ENCODE measurements at places on chromosomes 1 and 21.

DNA sequence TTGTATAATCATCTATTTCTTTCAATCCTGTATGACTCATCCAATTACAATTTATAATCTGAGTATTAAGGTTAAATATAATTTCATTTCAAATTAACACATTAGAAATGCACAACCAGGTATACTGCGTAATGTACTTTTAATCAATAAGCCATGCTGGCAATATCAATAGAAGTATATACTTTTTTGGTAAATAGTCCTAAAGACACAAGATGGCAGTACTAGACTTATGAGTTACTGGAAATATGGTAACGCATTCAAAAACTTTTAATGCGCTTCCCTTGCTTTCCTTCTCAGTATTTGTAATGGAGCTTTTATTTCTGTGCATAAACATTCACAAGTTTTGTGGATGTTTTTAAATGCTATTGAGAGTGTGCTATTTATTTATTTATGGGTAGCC is 1162.0 kb upstream of the TMPRSS15 start:
- DNase-seq = no peak

- peak; percentile 51 for DNase-seq
Observed at GRCh38 chr1:197521118-197521739, 253.2 kb downstream of the CRB1 start.

- DNase-seq = no peak
Observed at GRCh38 chr1:67755160-67755559, 70.2 kb downstream of the GADD45A start.

GRCh38 chr1:52268372-52268771 is 97.6 kb downstream of the CC2D1B start:
- no peak for DNase-seq

GRCh38 chr21:43315244-43316137 is 111.4 kb downstream of the SIK1 start:
- DNase-seq = no peak

GRCh38 chr1:172941471-172941870 is 109.3 kb downstream of the TNFSF18 start:
- DNase-seq = no peak

DNA sequence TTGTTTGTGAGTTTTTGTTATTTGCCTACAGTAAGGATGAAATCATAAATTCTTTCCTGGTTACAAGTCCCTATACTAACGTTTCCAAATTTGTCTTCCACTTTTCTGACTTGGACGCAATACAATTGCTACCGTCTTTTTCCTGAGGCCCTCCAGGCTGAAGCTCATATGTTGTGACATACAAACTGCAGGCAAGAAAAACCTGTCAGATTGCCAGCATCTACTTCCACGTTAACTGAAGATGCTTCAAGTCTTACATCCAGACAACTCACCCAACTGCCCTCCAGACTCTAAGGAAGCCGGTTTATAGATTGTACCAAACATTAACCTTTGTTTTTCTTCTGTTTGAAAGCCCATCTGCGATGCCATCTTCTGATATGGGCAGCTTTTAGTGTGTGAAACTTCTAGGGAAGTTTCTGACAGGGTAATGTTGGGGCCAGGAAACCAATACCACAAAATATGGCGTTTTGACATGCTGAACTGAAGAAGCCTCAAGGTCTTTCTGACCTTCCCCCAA is 21.4 kb upstream of the RNF11 start:
- no peak for DNase-seq

DNA sequence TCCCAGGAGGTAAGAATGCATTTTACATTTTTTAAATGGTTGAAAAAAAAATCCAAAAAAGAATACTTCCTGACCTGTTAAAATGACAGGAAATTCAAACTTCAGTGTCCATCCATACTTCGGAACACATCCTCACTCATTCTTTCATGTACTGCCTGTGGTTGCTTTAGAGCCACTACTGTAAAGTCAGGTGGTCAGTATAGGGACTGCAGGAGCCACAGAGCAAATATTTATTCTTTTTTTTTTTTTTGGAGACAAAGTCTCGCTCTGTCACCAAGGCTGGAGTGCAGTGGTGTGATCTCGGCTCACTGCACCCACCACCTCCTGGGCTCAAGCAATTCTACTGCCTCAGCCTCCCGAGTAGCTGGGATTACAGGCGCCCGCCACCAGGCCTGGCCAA is 124.7 kb downstream of the CLIC6 start:
- DNase-seq = no peak

GRCh38 chr1:38613996-38614395 is 245.6 kb downstream of the RRAGC start:
- no peak for DNase-seq

DNA sequence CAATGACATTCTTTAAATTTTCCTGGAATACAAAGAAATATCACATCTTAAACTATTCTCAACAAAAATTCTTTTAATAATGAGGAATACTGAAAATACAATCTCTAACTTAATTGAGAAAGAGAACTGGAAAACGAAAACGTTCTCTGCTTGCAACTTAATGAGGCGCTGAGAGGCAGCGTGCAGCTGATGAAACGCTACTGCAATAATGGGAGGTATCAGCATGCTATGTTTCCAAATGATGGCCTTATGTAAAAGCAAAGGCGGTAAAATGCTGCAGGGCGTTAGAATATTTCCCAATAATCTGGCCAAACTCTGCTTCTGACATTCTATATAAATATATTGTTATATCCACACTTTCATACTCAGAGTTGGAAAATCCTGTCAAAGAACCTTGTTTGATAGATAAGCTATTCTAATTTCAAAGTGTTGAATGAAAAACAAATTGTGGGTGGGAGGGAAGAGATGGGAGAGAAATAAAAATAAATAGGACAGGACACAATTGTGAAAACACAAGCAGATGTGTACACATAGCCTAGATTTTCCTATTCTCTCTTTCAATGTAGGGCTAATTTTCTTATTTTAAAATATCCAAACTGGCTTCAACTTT is 70.9 kb downstream of the APP start:
- DNase-seq = no peak

GRCh38 chr21:45538381-45539045 is 3.7 kb downstream of the SLC19A1 start:
- DNase-seq = no peak

- no peak for DNase-seq
Observed at GRCh38 chr1:117566556-117566955, 39.3 kb upstream of the TENT5C start.

DNA sequence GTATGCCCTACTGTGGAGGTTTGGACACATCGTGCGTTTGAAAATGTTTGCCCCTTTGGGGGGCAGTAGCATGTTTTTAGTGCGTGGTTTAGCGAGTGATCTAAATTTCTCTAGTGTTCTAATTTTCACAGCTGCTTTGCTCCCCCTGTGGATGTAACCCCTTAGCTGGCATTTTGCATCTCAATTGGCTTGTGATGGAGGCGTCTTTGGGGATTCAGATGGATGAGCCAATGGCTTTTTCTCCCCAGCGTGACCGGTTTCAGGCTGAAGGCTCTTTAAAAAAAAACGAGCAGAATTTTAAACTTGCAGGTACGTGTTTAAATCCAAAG is 836 bp downstream of the CDC7 start:
- no peak for DNase-seq

GRCh38 chr1:225990705-225991464 is 8.3 kb downstream of the SDE2 start:
- no peak for DNase-seq

DNA sequence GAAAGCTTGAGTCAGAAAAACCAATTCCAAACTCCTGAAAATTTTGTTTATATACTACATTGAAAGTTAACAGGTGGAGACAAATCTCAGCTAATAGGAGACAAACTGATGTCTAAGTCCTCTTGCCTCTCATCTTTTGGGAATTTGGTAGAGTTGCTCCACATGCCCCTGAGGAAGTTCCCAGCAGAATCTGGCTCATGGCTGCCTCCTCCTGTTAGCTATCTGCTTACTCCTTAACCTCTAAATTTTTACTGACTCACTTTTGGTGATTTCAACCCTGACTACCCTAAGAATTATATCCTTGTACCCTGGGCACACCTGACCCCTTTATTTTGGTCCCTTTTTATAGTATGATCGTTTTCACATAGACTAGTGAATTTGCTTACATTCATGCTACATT is 633.7 kb upstream of the USP24 start:
- no peak for DNase-seq

DNA sequence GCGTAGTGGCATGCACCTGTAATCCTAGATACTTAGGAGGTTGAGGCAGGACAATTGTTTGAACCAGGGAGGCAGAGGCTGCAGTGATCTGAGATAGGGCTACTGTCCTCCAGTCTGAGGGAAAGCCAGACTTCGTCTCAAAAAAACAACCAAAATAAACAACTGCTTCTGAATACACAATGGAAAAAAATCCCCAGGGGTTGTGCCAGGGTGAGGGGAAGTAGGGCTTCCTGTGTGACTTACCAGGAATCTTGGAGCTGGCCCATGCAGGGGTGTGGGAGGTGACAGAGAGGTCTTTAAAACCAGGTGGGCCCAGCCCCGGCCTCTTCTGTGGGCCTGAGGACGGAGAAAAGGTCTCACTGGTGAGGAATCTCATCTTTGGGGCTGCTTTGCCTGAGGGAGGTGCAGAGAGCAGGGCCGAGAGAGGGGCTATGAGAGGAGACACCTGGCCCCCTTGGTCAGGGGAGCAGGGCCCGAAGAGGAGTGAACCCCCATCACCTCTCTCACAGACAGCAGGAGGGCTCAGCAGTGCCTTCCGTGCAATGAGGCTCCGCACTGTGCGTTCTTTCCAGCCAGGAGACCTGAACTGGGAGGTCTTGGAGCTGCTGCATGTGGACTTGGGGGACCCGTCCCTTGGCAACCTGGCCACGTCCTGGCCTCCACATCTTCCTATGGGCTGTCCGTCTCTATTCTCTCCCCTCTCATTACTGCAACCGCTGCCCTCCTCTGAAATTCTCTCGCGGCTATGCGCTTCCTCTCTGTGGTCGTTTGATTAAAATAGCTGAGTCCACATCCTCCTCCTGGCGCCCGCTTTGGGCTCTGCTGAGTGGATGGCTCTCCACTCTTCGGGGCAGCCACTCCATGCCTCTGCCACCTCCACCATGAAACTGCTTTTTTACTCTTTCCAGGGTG is 10.7 kb downstream of the PLA2G5 start:
- no peak for DNase-seq

DNA sequence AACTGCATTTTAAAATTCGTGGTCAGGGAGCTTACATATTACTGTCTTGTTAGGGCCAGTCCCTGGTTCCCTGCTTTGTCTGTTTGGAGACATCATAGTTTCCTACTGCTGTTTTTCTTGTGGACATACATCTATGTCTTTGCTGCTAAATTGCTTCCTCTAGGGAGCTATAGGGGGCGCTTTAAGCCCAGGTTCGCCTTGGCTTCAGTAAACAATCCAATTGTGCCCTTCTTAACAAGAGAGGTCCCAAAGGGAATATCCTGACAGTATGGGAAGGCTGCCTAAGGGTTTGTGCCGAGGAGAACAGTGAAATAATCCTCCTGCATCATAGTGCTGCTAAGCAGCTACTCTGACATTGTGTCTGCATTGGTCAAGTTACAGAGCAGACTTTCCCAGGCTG is 112.5 kb downstream of the USH2A start:
- DNase-seq = peak; percentile 24

DNA sequence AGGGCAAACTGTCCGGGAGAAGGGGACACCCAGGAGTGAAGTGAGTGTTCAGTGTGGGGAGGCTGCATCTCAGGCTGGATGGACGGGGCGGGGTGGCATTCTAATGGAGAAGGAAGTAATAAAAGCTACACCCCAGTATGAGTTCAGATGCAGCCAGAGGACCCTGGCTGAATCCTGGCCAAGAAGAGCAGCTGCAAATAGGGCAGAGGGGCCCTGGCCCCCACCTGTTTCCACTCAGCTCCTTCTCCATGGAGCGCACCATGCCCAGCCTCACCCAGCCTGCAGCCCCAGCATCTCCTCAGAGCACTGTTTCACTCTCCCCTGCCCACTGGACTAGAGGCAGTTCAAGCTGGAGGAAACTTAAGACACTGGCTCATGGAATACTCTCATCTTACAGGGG is 46.4 kb downstream of the KCND3 start:
- no peak for DNase-seq

- DNase-seq = no peak
Observed at GRCh38 chr1:33931111-33931475, 67.2 kb downstream of the HMGB4 start.

DNA sequence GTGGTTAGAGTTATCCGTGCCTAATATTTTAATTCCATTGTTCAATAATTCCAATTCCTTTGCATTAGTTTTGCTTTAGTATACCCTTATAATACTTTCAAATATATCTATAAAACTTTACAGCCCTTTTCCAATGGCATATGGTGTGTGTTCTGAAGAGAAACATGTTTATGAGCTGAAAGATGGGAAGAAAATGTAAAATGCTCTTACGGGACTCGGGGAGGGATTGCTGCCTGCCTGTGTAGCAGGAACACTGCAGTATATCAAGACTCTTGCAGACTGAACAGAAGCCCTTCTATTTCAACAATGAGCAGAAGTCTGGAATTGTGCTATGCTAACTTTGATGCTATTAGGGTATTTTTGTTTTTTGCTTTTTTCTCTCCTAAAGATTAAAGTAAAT is 406.8 kb downstream of the PTBP2 start:
- no peak for DNase-seq

GRCh38 chr1:99661780-99662179 is 15.9 kb downstream of the PALMD start:
- no peak for DNase-seq

DNA sequence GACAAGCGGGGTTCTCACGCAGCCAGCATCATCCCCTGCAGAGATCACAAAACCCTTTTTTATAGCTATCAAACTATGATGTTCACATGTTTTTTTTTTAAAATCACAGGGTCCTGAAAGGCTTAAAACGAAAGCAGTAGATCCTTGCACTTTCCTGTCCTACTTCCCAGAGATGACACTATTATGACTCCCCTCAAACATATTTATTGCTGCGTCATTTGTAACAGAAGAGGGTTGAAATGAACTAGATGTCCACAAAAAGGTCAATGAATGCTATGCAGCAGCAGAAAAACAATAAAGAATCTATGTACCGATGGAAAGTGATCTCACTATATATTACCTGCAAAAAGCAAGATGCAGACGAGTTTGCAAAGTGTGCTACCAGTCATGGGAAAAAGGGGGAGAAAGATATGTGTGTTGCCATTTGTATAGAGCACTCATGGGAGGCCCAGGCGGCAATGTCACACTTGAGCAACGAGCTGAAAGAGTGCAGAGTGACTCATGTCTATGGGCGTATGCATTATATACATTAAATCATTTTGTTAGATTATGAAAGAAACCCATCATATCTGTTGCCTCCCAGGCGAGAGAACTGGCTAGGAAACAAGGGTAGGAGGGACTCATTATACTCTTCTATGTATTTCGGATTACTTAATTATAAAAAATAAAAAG is 68.9 kb upstream of the PARP1 start:
- no peak for DNase-seq

DNA sequence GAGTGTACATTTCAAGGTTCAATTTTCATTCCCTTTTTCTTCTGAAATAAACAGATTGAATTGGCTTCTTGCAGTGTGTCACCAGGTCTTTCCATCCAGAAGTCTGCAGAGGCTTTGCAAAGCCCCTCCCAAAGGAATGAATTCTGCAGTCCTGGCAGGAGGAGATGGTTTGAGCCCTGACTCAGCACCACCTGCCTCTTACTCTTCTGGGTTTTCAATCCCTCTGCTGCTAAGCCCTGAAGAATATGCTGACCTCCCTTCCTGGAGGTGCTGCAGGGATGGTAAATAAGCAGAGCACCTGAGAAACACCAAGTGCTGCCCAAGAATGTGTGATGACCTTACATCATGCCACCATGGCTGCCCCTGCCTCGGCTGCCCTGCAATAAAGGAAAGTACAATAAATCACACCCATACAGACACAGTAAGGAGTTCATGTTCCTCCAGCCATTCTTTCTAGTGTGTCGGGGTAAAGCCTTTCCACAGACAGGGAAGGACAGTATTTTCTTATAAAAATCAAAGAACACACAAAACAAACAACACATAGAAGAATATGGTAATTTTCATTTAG is 209.2 kb downstream of the ZNF326 start:
- no peak for DNase-seq
